ENCODE measurements at places on chromosomes 4 and X.

DNA sequence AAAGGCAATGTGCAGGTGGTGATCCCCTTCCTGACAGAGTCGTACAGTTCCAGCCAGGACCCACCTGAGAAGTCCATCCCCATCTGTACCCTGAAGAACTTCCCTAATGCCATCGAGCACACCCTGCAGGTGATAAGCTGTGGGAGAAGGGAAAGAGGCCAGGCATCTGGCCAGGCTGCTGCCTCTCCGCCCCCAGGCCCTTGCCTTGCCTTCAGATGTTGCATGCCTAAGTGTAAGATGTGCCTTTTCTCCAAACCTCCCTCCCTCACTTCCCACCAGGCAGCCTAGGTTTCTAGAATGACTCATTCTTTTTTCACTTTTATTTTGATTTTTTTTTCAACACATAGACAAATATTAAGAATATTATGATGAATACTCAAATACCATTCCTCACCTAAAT lies 12.2 kb upstream of the CDK16 start:
- DNase-seq: no peak

GRCh38 chrX:12986164-12986779 lies 11.4 kb downstream of the TMSB4X start:
- DNase-seq: no peak

GRCh38 chr4:123340381-123340701 lies 56.3 kb upstream of the SPRY1 start:
- no peak for DNase-seq

DNA sequence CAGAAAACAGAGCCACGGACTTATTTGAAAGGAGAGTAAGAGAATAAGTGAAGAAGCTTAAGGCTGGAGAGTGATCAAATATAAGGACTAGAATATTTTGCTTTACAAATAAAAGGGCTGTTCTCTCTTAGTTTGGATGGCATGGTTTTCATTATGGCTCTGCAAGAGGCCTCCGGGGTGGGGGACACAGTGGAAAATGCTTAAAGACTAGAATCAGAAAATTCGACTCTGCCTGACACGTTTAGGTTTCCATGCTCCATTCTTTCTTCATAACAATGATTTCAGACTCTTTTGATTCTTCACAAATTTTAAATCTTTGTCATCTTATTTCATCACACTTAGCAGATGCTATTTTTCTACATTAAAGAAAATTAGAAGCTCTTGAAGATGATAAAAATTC lies 632.4 kb upstream of the BOD1L1 start:
- DNase-seq: no peak

DNA sequence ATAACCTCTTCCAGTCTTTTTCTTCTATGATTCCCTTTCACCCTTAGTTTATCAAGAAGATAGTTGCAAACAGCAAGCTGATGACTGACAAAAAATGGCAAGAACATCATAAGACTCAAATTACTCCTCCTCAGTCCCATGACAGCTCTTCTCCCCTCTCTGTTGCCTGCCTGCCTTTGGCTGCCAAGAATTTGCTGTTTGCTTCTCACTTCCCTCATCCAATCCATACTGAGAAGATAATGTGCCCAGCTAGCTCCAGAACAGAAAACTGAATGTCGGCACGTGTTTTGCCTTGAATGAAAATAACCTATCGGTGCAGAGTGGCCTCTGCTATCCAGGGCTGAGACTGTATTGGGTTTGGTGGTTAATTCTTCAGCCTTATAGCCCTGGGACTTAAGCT lies 192.1 kb downstream of the PPARGC1A start:
- DNase-seq: no peak

DNA sequence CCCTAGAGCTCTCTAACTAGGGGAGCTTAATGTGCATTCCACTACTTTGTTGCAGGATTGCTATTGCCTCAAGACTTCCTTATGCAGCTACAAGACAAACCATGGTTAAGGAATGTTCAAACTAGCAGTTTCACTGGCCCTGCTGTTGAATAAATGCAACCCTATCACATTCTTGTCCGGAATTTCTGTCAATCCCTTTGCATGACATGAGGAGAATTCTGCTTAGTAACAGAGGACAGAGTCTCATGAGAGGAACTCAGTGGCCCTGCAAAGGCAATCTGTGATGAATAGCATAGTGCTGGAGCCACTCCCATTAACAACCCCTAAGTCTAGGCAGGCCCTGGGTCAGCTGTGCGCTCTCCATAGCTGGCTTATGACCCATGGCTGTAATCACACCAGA lies 30.7 kb upstream of the SGMS2 start:
- no peak for DNase-seq

DNA sequence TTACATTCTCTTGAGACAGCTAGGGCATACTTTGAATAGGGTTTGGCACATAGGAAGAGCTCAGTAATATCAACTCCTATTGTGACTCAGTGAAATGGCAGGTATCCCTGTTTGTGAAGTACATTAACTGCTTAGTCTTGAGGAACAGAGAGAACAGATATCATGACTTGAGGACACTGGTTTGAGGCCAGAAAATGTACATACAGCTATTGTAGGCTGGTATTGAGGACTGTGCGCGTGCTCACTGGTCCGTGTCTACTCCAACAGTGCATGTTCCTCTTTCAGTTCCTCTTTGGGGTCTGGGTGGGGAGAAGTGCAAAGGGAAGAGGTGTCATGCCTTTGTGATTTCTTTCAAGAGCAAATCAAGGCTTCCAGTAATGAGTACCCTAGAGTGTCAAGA lies 34.6 kb upstream of the TBC1D9 start:
- no peak for DNase-seq

DNA sequence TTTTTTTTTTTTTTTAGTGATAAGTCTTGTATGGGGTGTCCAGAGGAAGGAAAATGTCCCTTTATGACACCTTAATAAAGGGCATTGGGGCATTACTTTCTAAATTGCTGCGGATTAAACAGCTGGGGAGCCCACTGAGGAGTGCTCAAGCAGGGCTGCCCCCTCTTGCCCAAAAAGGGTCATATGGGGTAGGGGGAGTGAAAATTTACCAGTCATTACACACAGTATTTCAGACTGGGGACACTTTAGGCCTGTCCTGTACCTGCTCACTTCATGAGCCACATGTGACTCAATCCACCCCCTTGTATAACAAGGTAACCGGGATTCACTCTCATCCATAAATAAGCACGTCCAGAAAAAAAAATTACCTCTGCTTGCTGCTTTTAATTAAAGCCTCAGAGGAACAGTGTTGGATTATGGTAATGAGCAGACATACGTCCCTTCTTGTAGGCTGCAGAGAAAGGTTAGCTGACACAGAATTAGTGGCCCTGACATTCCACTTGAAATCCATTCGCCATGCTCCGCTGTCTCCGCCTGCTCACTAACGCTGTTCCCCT lies 1.8 kb downstream of the PRDM8 start:
- no peak for DNase-seq

- DNase-seq: no peak
Measured at GRCh38 chr4:163748449-163748848, 254.0 kb downstream of the TMA16 start.

- no peak for DNase-seq
Measured at GRCh38 chr4:44760142-44760898, 34.0 kb upstream of the GNPDA2 start.

DNA sequence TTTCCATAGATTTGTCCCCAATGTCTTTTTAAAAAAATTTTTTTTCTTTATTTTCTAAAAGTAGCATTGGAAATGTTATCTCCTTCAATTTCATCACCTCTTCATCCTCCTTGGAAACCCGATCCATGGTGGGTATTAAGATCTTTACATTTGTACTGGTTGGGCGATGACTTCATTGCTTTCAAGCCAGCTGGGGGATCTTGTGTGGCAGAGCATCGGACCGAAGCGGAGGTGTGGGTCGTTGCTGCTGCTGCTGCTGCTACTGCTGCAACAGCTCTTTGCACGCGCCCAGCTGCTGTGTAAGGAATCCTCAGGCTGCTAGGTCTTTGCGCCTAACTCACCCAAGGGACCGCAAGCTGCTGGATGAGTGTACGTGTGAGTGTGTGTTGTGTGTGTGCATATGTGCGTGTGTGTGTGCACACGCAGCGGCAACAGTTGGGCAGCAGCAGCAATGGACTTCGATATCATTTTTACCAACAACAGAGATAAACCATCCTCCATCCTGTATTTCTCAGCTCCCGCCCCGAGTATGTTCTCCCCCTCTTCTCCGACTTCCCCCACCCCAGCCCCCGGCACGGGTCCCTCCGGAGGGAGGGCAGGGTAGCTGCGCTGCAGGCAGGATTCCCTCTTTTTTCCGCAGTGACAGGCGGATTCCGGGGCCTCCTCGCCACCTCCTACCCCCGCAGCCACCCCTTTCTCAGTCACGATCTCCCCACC lies 768 bp upstream of the CDKL5 start:
- DNase-seq: no peak

DNA sequence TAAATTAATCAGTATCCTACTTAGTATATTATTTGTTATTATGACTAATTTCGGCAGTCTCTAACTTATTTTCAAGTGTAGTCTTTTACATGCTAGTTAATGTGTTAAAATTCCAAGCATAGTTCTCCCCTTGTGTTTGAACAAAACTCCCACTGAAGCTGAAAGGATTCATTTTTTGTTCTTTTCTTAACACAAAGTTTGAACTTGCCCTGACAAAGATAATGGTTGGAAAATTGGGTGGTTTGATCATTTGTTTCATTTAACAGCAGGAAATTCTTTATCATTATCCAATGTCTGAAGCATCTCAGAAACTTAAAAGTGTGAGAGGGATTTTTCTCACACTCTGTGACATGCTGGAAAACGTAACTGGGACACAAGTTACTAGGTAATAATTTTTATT lies 36.0 kb downstream of the INTU start:
- DNase-seq: no peak

GRCh38 chr4:3322059-3322550 lies 29.3 kb downstream of the RGS12 start:
- DNase-seq: no peak

DNA sequence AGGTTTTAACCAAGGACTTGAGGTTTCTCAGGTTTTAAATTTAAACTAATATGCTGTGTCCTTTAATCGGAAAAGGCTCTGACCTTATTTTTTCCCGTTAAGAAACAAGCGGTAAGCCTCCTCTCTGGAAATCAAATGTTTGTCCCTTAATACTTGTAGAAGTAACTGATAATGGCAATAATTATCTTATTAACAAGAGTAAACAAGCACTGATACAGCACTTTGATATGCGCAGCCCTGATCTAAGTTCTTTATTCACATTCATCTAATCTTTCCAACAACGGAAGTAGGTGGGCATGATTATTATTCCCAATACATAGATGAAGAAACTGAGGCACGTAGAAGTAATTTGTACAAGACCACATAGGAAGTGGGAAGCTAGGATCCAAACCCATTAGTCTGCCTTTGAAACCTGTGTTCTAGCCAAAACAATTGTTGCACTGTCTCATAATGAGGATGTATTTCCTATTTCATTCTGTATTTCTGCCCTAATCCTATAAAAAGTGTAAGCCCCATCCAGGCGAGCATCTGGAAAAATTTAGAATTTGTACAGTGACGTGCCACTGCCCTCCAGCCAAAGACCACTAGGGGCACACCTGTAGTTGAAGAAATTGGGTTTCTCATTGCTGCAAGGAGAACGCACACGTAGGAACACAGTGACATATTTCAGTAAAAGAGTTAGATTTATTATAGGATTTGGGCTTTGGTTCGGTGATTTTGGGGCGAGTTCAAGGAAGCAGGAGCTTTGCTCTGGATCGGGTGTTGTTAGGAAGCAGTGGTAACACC lies 606 bp downstream of the CXorf58 start:
- no peak for DNase-seq

- DNase-seq: no peak
Measured at GRCh38 chrX:47808904-47809788, 27.6 kb upstream of the ZNF81 start.

DNA sequence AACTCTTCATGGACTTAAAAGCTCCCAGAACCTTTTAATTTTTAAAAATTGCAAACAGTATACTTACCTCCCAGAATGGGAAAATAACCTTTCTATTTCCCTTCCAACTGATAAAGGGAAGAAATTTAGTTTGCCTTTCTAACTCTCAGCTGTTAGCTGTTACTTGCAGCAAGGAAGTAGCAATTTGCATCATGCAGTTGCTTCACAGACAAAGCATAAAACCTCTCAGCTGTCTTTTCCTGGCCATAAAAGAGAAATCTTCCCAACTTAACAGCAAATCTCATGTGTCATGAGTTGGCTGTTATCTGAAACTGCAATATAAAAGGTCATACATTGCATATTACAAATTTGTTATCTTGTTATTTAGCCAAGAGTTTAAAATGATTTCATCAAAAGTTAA lies 18.4 kb downstream of the C4orf17 start:
- no peak for DNase-seq

DNA sequence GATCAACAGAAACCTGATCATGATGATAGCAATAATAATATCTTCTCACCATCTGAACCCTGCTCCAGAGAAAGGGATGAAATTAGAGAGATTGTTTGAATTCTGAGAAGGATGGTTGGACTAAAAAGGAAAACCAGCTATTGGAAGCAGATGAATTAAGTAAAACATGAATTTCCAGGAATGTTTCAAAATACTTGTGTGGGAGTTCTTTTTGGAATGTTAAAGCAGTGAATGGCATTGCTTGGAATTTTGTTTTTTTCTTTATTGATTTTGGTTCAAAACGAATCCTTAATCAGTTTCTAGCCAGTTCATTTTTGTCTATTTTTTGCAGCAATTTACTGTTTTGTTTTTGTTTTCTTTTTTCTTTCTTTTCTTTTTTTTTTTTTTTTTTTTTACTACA lies 150.3 kb downstream of the NHS start:
- no peak for DNase-seq

- no peak for DNase-seq
Measured at GRCh38 chrX:13418126-13419097, 98.6 kb upstream of the ATXN3L start.

DNA sequence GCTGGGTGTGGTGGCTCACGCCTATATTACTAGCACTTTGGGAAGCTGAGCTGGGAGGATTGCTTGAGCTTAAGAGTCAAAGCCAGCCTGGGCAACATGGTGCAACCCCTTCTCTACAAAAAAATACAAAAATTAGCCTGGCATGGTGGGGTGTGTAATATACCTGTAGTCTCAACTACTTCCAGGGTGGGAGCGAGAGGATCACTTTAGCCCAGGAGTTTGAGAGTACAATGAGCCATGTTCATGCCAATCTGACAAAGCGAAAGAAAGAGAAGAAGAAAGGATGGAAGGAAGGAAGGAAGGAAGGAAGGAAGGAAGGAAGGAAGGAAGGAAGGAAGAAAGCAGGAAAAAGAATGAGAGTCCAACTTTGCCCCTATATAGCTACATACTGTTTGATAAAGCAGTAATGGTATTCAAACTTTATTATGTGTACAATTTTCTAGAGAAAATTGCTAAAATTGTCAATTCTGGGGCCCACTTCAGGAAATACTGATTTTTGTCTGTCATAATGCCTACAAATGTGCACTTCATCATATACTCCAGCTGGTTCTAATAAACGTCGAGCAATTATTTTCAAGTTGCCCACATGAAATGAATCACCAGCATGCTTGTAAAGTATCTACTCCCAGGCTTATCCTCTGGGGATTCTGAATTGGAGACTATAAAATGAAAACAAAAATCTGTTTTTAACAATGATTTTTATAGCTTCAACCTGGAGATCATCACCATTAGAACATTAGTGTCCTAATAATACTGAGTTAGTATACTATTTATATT lies 132.3 kb downstream of the NDST4 start:
- DNase-seq: no peak

GRCh38 chr4:4506961-4507360 lies 34.9 kb downstream of the STX18 start:
- DNase-seq: no peak

- DNase-seq: no peak
Measured at GRCh38 chr4:75630937-75631329, 605 bp upstream of the CDKL2 start.
